Pancreas (tissue), 10 donors: ENCODE measurements at places on chromosomes 16 and 17. TPM values are rescaled to one million over a fixed set of nuclear protein-coding genes. Genes with fewer than 3 reads are reported as not detected.

The ZNF423 gene
- 3.0 TPM for total RNA-seq

The SLFN14 gene
- total RNA-seq, result not detected

The CYGB gene
- 5.0 TPM for total RNA-seq

The KRT33A gene
- total RNA-seq, result not detected

The TMIGD1 gene
- not detected for total RNA-seq

The TMC7 gene
- total RNA-seq, result 0.28 TPM

The CDT1 gene
- 0.23 TPM for total RNA-seq

The DERL2 gene
- 49.5 TPM for total RNA-seq

The CHST5 gene
- total RNA-seq, result 0.13 TPM

The MPDU1 gene
- 12.3 TPM for total RNA-seq

The PRSS27 gene
- total RNA-seq, result 0.51 TPM

The TBC1D3H gene
- total RNA-seq, result not detected

The GPR139 gene
- not detected for total RNA-seq
